CD8-positive, alpha-beta memory T cell (primary cell): ENCODE measurements at places on chromosomes 5 and 9. TPM values are rescaled to one million over a fixed set of nuclear protein-coding genes. Genes with fewer than 3 reads are reported as not detected.

DNA sequence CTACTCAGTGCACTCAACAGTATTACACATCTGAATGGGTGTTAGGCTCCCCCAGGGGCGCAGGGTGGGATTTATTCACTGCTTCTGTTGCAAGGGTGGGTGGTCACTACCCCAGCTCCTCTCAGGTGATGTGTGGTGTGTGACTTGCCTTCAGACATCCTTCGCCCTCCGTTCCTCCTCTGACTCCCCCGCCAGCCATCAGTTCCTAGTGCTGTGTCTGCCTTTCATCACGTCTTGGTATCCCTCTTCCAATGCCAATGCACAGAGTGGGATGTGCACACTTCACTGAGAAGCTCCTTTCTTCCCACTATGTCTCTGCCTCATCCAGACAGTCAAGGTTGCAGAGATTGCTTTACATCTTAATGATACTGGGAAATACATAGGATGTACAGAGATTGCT is 79.4 kb downstream of the SLIT3 start:
- no peak overlapping the region for H3K4me3 ChIP-seq
- no peak for DNase-seq
- H3K4me1 ChIP-seq, result no peaks in the 10 kb centered on the region
- H3K27me3 ChIP-seq, result no peaks in the 10 kb centered on the region

DNA sequence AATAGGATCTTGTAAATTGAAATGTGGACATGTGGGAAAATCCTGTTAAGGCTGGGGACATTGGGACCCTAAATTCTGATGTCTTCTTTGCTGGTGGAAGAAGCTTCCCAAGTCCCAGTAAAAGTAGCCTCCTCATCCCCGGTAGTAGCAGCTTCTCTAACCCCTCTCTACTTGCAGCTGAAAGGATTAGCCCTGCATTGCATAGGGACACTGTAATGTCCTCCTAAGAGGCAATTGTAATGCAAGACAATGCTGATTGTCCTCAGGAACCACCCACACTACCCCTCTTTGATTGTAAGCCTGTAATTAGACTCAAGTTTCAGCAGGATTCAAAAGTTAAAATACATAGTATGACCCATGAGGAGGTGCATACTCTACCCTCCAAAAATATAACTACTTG is 1938.4 kb upstream of the C9orf72 start:
- no peak for DNase-seq
- no peaks in the 10 kb centered on the region for H3K27me3 ChIP-seq
- no peak overlapping the region for H3K4me3 ChIP-seq

ZNF354C gene
- total RNA-seq, result 5.7 TPM

SH2D3C gene
- total RNA-seq, result 13.9 TPM

NR2F1 gene
- total RNA-seq, result not detected

ZNF366 gene
- not detected for total RNA-seq

PCDHA3 gene
- total RNA-seq, result not detected
